Ureter (tissue), 1 donor: ENCODE measurements at places on chromosomes 13 and 19. TPM values are rescaled to one million over a fixed set of nuclear protein-coding genes. Genes with fewer than 3 reads are reported as not detected.

Gene TMEM150B
- 1.9 TPM for total RNA-seq

Gene ATP8A2
- 0.13 TPM for total RNA-seq

Gene OVOL3
- not detected for total RNA-seq

DNA sequence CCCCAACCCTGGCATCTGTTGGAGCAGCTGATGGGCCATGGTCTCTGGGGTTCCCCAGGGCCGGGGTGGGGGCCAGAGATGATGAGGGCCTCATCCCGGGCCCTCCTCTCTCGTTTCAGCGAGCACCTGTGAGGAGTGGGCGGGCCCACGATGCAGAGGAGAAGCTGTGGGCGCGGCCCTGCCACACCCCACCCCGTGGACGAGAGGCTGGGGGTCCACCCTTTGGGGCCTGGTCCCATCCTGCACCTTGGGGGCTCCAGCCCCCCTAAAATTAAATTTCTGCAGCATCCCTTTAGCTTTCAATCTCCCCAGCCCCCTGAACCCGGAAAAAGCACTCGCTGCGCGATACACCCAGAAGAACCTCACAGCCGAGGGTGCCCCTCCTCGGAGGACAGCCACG lies 5.6 kb downstream of the HMG20B start:
- DNase-seq = no peak

- no peak for DNase-seq
These were observed at the start of gene PODNL1 for GRCh38 chr19:13938301-13939064. PODNL1 (minus strand) TSS chr19:13938417; CDS start chr19:13938181, 236 bp downstream.

DNA sequence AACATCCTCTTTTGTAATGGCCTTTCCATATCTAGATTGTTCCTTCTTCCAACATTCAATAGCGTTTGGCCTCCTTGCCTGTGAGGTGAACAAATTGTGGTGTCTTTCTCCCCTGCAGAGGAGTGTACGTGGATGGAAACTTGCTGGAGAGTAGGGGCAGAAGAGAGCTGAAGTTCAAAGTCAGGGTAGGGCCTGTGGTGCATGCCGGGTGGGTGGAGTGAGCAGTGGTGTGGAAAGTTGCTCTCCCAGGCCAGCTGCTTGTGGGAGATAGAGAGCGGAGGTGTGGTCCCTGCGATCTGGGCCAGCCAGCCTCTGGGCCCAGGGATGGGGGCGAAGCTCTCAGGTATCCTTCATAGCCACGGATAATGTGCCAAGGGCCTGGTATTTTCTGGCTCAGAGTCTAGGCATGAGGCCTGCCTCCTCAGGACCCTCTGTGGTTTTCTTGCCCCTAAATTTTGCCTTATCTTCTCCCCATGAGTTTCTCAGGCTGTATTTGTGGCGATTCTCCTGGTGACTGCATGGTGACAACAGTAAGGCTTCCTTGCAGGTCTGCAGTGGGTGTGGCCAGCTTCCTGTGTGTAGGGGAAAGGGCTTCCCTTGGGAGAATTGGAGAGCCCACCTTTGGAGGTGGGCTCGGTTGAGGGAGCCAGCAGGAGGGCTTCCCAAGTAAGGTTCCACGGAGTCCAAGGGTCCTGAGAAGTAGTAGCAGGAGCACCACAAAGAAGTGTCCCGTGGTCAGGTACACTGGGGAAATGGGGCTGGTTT lies 6.7 kb downstream of the RGCC start:
- DNase-seq = no peak
